ENCODE measurements at places on chromosomes 12 and 14. TPM values are rescaled to one million over a fixed set of nuclear protein-coding genes. Genes with fewer than 3 reads are reported as not detected.

Gene NGDN
- total RNA-seq, result 48.2 TPM

Gene OGFOD2
- 10.4 TPM for total RNA-seq

Gene KRT6C
- not detected for total RNA-seq

Gene LMNTD1
- total RNA-seq, result not detected

Gene CLMN
- total RNA-seq, result 7.4 TPM

Gene CDCA3
- total RNA-seq, result 39.8 TPM

Gene IL31
- total RNA-seq, result not detected

Measured in thoracic aorta endothelial cell (primary cell).